Kidney tubule cell (primary cell): ENCODE measurements at places on chromosomes 6 and 20.

DNA sequence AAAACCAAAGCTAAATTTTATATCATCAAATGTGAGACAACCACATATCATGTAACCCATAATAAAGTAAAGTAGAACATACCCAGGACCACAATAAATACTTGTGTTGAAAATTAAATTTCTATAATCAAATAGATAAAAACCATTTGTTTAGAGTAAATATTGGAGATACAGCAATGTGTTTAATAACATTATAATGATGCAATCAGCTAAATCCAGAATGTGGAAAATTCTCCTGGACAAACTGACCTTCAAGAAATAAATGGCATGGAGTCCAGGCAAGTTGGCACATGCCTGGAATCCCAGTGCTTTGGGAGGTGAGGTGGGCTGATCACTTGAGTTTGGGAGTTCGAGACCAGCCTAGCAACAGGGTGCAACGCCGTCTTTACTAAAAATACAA, 84.0 kb downstream of the GPX5 start:
- DNase-seq: no peak

DNA sequence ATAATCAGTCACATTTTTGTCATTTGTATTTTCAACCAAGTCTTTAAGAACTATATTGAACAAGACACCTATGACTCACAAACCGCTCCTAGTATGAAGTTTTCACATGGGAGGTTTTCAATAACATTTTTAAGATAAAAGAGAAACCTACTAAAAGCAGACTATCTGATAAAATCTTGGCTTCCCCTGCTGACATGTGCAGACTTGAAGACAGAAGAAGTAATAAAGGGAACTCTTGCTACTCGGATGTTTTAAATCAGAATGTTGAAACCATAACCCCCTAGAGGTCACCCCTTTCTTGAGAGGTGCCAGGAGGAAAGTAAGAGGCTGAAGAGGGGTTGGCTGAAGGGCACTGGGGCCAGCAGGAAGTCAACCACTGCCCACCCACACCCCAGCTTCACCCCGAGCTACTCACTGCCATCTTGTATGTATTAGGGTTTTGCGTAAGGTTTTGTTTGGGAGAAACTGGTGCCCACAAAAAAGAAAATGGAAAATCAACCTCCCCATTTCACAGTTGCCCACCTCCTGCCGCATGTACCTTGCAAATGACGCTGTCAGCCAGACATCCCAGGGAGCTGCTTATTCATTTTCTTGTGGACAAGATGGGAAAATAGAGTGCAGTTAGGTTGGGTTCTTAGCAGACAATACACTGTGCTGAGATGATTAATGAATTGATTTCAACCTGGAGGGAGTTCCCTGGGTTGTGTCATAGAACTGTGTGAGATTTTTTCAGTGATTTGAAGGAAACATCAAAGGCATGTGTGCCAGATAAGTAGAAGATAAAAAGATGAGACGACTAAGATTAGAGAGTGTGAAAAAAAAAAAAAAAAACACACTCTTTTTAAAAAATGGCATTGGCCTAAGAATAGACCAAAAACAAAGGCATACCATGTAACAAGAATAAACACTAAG, 83.2 kb upstream of the TAB2 start:
- peak; percentile 63 for DNase-seq

GRCh38 chr6:150603176-150603575, 3.5 kb downstream of the PLEKHG1 start:
- no peak for DNase-seq

GRCh38 chr20:1862663-1863053, 32.5 kb upstream of the SIRPA start:
- no peak for DNase-seq

DNA sequence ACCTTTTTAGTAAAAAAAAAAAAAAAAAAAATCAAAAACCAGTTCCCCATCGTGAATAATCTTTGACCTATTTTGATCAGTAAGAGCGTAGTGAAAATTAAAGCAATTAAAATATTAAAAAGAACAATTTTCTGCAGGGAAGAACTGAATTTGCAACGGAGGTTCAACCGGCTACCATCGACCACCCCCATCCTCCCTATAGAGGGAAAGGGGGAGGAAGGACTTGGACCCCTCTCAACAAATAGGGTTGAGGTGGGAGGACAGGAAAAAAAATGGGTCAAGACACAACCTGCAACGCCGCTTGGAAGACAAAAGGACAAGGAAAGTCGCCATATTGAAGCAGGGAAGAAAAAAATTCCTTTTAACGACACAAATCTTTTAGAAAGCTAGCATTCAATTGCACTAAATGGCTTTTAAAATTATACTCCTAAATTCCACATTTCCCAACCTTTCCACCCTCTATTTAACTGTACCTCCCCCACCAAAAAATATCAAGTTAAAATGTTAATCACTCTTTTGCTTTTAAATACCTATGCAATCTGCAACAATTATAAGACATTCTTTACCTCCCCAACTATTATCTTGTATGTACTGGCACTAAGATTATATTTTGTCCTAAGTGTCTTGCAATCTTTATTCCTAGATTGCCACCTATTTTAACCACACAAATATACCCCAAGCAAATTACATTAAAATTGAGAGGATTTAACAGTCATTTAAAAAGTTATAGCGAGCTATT, 1.7 kb downstream of the PPP1R10 start:
- peak; percentile 86 for DNase-seq

DNA sequence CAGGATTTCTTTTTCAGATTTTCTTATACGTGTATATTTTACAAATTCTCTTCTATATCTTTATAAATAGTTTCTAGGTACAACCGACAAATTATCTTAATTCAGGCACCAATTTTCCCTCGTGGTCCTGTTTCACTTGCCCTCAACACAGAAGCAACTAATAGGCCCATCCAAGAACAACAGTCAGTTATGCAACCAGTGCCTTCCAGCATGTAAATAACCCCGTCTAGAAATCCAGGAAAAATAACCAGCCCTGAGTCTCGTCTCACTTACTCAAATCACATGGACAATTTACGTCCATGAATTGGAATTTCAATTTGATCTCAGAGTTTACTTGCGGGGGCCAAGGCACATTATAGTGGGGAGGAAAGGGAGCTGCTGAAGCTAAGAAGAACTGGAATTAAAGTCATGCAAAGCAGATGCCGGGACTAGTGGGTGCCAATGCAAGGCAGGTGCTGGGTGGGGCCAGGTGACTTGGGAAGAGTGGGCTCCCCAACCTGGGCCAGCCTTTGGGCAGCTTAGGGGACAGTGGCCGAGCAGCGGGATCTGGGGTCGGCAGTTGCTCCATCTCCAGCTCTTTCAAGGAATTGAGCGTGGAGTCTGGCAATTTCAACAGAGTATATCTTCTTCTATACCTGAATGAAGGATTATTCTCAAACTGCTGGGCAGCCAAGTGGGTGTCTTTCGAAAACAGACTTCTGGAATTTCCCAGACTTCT, 121.7 kb downstream of the EDN3 start:
- no peak for DNase-seq

DNA sequence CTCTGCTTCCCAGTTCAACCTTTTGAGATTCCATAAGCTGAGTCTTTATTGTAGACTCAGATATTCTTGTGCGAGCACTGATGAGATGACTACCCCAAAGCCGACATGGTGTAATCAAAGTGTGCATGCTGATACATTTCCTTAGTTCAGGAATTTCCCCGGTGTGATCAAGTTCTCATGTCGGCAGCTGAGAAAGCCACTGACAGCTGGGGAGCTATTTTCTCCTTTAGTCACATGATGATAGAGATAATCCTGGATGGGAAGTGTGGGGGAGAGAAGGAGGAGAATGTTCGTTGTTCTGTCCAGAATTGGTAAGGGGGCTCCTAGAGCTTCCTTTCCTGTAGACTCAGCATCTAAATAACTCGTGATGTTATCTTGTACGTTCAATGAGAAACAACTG, 7.7 kb upstream of the CAP2 start:
- DNase-seq: peak; percentile 39

DNA sequence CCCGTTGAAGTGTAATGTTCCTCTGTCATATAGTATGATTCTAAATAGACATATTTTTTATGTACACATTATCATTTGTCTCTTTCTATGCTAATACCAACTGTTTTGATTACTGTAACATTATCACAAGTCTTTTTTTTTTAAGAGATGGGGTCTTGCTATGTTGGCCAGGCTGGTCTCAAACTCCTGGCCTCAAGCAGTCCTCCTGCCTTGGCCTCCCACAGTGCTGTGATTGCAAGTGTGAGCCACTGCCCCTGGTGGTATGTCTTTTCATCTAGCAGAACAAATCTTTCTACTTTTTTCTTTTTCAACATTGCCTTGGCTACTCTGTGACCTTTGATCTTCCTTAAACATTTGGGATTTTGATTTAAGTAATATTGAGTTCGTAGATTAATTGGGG, 57.7 kb downstream of the SLX4IP start:
- DNase-seq: no peak

DNA sequence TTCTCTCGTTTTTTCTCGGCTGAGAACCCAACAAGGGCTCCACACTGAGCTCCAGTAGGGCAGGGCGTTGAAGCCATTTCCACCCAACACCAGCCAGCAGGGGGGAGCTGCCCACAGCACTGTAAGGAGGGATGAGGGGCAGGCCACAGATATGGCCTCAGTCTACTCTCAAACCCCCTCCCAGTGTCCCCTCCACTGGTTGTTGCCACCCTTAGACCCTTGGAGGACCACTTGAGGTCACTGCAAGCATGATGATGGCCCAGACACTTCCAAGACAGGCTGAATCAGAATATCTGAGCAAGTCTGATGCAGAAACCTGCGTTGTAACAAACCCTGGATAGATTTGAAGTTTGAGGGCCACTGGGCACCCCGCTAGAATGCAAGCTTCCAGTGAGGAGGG, 217.0 kb upstream of the CST7 start:
- DNase-seq: no peak

DNA sequence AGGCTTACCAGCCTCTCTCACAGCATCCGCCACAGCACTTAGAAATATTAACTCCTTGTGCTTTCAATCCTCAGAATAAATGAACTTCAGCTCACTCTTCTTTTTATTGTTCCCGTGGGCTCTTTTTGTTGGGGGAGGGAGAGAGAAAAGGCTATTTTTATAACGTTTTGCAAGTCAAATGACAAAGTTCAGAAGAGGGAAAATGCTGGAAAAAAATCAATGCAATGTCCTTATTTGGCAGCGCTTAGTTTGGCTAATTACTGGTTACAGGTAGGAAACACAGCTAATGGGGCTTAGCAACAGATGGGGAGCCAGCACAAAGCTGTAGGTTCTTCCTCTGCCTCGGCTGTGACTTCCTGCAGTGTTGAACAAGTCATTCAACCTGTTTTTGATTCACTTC, 1067.0 kb upstream of the MAP3K7 start:
- no peak for DNase-seq

DNA sequence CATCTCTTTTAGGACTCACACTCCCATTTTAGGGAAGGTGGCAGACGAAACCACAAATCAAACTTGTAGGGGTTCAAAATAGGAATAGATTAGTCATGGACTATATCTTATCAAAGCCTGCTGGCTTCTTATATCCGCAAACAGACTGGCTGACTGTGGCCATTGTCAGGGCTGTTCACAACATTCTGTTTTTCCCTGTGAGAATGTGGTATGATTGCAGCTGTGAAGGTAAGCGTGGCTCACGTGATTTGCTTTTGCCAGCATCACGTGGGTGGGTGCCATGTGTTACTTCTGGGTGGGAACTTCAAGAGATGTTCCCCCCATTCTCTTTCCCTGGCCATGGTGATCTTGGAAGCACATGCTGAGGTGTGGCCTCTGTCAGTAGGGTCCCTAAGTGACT, 5.9 kb downstream of the IP6K3 start:
- no peak for DNase-seq

- DNase-seq: no peak
These were observed 44.7 kb downstream of the NR2E1 start for GRCh38 chr6:108210556-108210955.

GRCh38 chr6:26158076-26158580, 70.9 kb downstream of the HFE start:
- no peak for DNase-seq

GRCh38 chr6:105726902-105727655, 324.2 kb upstream of the PREP start:
- no peak for DNase-seq

DNA sequence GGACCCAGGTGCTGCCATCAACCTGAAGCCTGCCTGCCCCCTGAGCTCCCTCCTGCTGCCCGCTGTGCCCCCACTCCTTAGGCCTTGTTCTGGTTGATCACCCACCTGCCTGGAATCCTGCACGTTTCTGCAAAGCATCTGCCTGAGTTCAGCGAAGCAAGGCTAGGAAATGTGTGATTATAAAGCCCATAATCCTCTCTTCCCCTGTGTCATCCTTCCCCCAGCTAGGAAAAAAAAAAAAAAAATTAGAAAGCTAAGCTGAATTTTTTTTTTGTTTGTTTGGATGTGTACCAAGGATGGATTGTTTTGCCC, 93.2 kb downstream of the FOXA2 start:
- peak; percentile 71 for DNase-seq

DNA sequence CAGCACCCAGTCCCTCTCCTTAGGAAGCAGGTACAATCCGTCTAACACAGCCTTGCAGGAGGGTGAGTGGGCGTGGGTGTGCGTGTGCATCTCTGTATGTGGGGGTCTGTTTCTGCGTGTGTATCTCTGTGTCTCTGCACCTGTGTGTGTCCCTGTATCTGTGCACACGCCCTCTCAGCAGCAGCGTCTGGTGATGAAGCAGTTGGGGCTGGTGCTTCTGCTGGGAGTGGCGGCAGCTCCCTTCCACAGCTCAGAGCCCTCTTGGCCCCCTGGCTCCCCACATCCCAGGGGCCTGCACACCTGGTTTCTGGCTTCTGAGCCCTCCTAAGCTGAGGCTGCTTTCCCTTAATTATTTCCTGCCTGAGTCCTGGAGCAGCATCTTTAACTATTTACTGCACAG, 49.5 kb upstream of the CCDC167 start:
- DNase-seq: no peak

DNA sequence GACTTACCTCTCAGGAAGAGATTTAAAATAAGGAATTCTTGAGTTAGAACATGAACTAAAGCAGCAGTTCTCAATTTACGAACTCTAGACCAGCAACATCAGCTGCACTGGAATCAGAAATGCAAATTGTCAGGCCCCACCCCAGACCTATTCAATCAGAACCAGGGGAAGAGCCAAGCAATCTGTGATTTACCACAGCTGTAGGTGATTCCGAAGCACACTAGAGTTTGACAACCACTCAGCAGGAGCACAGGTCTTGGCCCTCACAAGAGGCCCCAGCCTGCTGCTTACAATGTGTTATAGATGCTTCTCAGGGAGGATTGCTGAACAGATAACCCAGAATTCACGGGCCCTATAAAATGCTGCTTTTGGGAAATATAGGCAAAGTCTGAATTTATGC, 279.2 kb downstream of the PTPRK start:
- no peak for DNase-seq

DNA sequence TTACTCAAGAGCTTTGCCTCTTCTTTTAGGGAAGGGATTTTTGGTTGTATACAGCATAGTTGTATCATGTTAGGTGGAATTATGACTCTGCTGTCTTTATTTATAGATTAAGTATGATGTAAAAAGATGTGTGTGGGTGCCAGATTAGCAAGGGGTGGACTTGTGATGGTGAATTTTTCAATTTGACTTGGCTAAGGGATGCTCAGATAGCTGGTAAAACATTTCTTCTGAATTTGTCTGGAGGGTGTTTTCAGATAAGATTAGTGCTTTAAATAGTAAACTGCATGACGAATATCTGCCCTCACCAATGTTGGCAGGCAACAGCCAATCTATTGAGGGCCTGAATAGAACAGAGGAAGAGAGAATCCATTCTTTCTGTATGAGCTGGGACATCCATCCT, 173.3 kb upstream of the TNFAIP3 start:
- no peak for DNase-seq

GRCh38 chr20:5393218-5393870, 76.6 kb upstream of the PROKR2 start:
- no peak for DNase-seq
